ENCODE measurements at places on chromosomes 11 and 22.

DNA sequence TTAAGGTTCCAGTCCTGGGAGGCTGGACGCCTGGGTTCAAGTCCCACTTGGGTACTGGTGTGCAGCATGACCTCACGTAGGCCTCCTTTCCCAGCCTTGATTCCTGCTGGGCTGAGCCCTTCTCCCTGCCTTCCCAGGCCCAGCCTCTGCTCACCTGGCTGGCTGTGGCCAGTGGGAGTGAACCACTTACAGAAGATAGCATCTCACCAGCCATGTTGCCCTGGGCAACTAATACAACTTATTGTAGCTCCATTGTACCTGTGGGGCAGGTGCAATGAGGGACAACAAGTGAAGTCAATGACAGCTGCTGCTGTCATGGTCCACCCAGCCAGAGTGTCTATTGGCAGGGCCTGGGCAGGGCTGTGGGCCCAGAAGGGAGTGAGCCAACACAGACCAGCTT lies 48.4 kb upstream of the MPEG1 start:
- no peaks in the 10 kb centered on the region for H3K36me3 ChIP-seq
- no peaks in the 10 kb centered on the region for H3K27me3 ChIP-seq

DNA sequence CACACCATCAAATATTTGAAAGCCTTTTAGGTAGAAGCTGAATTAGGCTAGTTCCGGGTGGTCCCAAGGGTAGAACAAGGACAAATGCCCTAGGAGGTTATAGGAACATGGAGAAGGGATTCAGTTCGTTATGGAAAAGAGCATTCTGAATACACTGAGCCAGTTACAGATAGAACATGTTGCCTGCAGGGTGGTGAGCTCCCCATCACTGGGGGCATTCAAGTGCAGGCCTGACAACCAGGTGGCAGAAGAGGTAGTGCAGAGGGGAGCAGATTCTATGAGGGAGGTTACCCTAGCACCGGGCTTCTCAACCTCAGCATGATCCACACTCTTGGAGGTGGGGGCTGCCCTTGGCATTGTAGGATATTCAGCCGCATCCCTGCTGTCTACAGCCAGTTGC lies 24.2 kb downstream of the LIF start:
- H3K36me3 ChIP-seq = no peaks in the 10 kb centered on the region
- no peaks in the 10 kb centered on the region for H3K27me3 ChIP-seq
- H3K4me1 ChIP-seq = peaks cover 48% of the 10 kb centered on the region
- no peak overlapping the region for H3K4me3 ChIP-seq
- H3K27ac ChIP-seq = no peak overlapping the region

DNA sequence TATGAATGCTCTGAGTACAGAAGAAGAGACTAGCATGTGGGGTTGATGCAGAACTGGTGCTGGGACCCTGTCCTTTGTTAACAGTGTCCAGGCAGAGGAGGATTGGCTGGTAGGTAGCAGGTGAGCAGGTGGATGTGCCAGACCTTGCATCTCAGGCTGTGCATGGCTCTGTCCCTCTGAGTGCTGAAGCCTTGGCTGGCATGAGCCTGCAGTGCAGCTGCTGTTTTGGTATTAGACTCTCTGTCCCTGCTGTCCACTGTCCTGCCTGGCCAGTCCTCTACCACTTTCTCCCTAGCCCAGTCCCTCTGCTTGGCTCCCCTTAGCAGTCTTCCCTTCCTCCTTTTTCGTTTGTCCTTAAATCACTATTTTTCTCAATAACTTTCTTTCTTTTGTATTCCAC lies 213.6 kb upstream of the ZBED5 start:
- no peak overlapping the region for H3K27ac ChIP-seq
- DNase-seq = no peak
- H3K27me3 ChIP-seq = no peaks in the 10 kb centered on the region
- H3K4me1 ChIP-seq = peaks cover 7% of the 10 kb centered on the region

GRCh38 chr11:134019500-134019899 lies 49.4 kb upstream of the JAM3 start:
- H3K4me1 ChIP-seq = peaks cover 5% of the 10 kb centered on the region
- peaks cover 6% of the 10 kb centered on the region for H3K27me3 ChIP-seq
- no peak for DNase-seq

DNA sequence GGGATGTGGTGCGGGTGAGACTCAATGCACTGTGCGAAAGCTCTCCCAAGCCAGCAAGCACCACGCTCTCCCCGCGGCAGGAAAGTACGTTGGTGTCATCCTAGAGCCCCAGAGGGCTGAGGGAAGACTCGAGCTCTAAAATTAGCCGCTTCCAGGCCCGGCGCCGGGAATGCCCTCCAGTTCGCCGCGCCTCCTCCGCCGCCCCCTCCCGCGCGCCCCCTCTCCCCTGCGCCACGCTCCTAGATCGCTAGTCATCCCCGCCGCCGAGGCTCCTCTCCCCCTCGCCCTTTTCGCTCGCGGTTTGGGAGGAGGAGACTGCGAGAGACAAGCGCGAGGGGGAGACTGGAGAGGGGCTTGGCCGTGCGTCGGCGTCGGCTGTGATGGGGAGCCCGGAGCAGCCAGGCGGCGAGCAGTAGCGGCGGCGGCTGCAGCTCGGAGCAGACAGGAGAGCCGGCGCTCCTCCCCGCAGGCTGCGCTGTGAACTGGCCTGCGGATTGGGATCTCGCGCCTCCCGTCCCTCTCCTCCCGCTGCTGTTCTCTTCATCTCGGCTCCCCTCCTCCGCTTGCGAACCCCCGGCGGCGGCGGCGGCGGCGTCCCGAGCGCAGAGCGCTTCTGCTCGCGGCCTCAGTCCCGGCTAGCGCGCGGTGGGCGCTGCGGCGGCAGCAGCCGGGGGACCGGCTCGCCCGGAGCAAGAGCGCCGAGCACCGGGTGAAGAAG lies at the start of gene FAT3:
TSS of gene FAT3 (plus strand) at position 412 of the 718 bp plus-strand sequence. CDS start 127,295 bp downstream, outside the sequence.
- H3K4me3 ChIP-seq = no peak within 1 kb of the TSS
- no peak within 1 kb of the TSS for H3K27ac ChIP-seq
- H3K4me1 ChIP-seq = peaks cover 3% of the 10 kb centered on the region
- H3K36me3 ChIP-seq = no peaks in the 10 kb centered on the region

GRCh38 chr11:120400564-120401364 lies 64.6 kb downstream of the ARHGEF12 start:
- H3K4me3 ChIP-seq = no peak overlapping the region
- H3K27ac ChIP-seq = no peak overlapping the region
- no peak for DNase-seq
- H3K36me3 ChIP-seq = no peaks in the 10 kb centered on the region
- H3K27me3 ChIP-seq = peaks cover 21% of the 10 kb centered on the region
- H3K4me1 ChIP-seq = no peaks in the 10 kb centered on the region

GRCh38 chr11:61124574-61125309 lies 22.5 kb downstream of the CD5 start:
- H3K4me3 ChIP-seq = no peak overlapping the region
- no peak for DNase-seq
- H3K27me3 ChIP-seq = no peaks in the 10 kb centered on the region
- peak overlapping the region; percentile 28 for H3K27ac ChIP-seq
- peaks cover 56% of the 10 kb centered on the region for H3K36me3 ChIP-seq

Measured in activated naive CD4-positive, alpha-beta T cell treated with anti-CD3 and anti-CD28 coated beads for 36 hours (primary cell).